Transverse colon (tissue), 4 donors: ENCODE measurements at places on chromosomes 3 and 15. TPM values are rescaled to one million over a fixed set of nuclear protein-coding genes. Genes with fewer than 3 reads are reported as not detected.

Gene KLHL40
- total RNA-seq = not detected

DNA sequence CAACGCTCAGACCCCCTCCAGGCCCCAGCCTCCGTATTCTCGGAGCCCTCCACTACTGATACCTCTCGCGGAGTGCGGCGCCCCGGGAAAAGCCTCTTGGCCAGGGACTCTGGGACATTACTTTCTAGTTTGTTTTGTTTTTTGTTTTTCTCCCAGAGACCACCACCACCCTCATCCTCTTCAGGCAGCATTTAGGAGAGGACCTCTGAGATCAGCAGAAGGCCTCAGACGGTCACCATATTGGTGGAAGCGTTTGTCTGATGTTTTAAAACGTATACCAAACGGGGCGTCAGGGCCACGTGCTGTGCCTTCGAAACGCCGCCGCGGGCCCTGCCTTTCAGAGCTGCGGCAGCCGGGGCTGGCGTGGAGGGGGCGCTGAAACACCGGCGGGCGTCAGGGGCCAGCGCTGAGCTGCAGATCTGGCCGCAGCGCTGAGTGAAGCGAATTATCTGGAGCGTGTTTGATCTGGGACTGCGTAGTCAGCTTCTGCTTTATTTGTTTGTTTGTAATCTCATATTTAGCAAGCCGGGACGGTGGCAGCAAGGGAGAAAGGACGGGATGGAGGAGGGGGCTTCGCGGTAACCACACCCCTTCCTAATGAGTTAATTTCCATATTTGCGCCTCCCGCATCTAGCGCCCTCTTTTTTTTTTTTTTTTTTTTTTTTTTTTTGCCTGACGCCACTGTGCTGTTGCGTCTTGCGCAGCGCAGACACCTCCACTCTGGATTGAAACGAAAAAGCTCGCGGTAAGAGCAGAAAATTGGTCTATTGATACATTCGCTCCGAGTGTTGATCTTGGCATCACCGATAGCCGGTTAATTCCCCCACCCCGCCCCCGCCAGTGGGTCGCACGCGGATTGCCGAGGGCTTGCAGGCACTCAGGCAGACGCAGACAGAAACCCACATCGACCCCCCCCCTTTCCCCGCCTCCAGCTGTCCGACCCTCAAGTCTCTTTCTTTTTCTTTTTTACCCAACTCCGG is 14.9 kb downstream of the SOX2 start:
- DNase-seq = no peak

GRCh38 chr3:122003112-122003511 is 18.9 kb downstream of the ILDR1 start:
- DNase-seq = no peak

DNA sequence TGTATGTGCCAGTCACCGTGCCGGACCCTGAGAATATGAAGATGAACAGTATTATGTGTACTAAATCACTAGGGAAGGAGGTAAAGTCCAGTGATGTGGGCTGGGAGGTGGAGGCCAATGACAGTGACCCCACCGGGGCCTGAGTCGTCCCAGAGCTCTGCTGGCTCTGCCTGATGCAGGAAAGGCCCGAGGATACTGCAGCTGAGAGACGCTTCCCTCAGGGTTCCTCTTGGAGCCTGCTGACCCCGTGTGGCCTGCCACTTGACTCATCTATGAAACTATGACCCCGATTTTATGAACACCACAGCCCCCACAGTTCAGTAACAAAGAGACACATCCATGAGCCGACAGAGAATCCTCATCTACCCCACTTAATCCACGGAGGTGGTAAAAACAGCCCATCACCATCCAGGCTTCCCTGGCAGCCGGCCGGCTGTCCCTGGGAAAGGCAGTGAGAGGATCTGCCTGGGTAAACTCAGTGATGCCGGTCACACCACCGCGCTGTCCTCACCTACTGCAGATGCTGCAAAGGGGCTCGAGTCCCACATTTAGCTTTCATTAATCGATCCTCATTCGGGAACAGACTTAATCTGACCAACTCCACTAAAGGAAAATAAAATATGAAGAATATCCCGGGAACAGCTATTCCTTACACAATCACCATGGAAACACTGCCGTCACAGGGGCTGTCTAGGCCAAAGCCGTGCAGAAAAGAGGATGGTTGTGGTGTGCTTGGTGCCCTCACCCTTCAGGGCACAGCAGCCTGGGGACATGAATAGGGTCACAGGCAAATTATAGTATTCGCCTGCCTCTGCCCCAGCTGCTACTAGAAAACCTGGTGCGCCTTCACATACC is 82.9 kb downstream of the ARRDC4 start:
- no peak for DNase-seq

DNA sequence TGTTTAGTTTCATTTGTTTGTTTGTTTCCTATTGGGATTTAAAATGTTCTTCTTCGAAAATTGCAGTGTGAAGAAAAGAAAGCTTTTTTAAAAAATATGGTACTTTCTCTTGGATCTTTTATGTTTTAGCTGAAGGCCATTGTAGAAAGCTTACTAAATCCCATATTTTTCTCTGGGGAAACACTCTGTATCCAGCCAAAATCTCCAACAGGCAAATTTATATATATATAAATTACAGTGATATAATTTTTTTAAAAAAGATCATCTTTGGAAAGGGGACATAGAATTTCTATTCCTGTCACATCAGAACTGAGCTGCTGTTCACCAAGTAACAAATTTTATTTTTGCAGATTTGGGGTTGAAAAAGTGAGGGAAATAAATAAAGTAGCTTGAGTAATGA is 19.6 kb upstream of the EPHA3 start:
- DNase-seq = no peak

- no peak for DNase-seq
Observed at GRCh38 chr3:181704421-181705085, 7.2 kb upstream of the SOX2 start.

DNA sequence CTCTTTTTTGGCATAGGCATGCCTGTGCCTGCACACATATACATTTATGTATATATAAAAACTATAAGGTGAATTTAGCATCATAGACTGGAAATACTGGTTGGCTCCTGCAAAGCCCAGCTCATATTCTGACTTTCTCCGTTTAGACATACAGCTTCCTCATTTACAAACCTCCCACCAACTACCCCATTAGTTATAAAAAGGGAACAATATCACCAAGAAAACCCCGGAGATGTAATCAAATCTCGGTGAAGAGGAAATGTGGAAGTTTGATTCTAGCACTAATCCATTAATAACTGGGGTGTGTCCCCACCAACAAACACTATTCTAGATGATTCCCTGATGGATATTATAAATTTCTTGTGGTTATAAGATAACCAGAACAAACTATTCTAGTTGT is 517.7 kb upstream of the TBL1XR1 start:
- no peak for DNase-seq

DNA sequence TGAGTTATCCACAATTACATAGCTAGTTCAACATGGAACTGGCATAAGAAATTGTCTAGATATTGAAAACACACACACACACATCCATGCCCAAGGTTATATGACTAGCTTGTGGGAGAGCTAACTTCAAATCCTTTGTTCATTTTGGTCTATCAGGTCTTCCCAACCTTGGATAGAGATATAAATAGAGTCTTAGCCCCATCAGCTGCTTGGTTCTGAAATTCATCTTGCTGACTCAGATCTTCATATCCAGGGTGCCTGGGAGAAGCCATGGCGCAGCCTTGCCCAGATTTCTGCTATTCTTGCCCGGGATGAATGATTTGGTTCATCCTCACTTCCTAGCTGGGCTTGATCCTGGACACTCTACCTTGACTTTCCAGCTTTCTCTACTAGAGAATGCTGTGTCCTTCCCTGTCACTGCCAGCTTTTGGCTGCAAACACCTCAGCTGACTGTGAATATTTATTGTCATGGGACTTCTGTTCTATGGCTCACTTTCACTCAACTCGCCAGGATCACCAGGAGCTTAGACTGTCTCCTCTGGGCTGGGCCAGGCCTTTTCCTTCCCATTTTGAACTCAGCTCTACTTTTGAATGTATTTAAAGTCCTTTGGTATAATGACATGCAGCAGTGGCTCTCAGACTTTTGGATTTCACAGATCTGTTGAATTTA is 324.4 kb downstream of the AGBL1 start:
- no peak for DNase-seq
